NT2/D1 (cell line): ENCODE measurements at places on chromosomes 5 and 9.

DNA sequence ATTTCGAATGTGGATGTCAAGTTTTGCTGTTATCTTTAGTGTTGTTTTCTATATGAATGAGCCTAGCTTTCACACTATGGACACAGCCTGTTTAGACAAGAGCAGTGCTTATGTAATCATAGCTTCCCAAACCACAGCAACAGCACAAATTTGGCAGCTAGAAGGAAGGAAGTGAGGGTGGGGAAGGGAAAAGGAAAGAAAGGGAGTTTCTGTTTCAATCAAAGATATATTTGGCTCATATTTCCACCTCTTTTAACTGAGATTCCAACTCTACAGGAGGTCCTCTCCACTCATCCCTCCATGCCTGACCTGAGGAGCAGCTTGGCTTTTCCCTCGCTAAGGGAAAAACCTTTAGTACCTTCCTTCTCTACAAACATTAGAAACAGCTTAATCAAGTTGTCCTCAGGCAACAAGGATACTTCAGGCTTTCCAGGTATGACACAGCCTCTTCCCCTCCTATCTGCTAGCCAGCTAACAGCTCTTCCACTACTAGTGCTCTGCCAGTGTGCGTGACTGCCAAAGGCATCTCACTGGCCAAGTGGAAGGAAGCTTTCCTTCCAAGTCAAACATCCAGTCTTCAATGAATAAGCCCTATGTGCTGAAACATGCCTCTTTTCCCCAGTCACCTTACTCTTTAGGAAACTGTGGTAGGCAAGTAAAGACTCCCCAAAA, 268.6 kb upstream of the PTGER4 start:
- DNase-seq, result no peak

- DNase-seq, result no peak
These were observed 24.3 kb downstream of the THBS4 start for GRCh38 chr5:80059354-80059980.

DNA sequence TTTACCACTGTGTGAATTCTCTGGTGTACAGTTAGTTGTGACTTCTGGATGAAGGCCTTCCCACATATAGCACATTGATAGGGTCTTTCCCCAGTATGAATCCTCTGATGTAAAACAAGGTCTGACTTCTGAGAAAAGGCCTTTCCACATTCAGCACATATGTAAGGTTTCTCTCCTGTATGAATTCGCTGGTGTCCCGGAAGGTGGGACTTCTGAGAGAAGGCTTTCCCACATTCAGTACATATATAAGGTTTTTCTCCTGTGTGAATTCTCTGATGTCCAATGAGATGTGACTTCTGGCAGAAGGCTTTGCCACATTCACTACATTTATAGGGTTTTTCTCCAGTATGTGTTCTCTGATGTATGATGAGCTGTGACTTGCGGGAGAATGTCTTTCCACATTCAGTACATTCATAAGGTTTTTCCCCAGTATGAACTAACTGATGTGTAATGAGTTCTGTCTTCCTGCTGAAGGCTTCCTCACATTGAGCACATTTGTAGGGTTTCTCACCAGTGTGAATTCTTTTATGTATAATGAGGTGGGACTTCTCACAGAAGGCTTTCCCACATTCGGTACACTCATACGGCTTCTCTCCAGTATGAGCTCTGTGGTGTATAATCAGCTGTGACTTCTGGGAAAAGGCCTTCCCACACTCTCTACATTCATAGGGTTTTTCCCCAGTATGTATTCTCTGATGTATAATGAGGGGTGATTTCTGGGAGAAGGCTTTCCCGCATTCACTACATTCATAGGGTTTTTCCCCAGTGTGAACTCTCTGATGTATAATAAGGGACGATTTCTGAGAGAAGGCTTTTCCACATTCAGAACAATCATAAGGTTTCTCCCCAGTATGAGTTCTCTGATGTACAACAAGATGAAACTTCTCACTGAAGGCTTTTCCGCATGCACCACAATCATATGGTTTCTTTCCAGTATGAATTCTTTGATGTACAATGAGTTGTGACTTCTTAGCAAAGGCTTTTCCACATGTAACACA, 9.1 kb downstream of the ZNF300 start:
- no peak for DNase-seq

DNA sequence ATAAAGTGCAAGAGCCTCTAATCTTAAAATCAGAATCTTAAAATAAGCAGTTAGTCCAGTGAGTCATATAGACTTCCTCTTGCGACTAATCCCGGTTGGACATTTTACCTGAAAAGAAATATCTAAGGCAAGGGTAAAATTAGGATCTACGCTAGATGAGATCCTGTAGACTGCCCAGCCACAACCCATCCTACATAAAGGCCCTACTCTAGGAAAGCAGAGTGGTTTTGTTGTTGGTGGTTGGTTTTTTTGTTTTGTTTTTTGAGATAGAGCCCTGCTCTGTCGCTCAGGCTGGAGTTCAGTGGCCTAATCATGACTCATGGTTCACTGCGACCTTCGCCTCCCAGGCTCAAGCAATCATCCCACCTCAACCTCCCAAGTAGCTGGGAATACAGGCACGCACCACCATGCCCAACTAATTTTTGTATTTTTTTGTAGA, 6.9 kb downstream of the TSC1 start:
- no peak for DNase-seq

- DNase-seq, result no peak
These were observed 17.5 kb upstream of the OR13C9 start for GRCh38 chr9:104635456-104635855.

GRCh38 chr9:97419309-97419867, 7.5 kb downstream of the TDRD7 start:
- no peak for DNase-seq

- DNase-seq, result no peak
These were observed 218.4 kb downstream of the EBF1 start for GRCh38 chr5:158881091-158881880.

- no peak for DNase-seq
These were observed 1014.0 kb upstream of the SEMA6A start for GRCh38 chr5:117588611-117589010.
